ENCODE measurements at places on chromosomes 16 and 17.
A peak's percentile ranks its signal among the peaks of the same experiment; 100 is the strongest.

GRCh38 chr16:50778284-50779163 lies 36.6 kb downstream of the CYLD start:
- no peak for DNase-seq
- no peak overlapping the region for H3K4me3 ChIP-seq
- peaks cover 17% of the 10 kb centered on the region for H3K36me3 ChIP-seq
- H3K27me3 ChIP-seq, result no peaks in the 10 kb centered on the region
- H3K4me1 ChIP-seq, result no peaks in the 10 kb centered on the region

DNA sequence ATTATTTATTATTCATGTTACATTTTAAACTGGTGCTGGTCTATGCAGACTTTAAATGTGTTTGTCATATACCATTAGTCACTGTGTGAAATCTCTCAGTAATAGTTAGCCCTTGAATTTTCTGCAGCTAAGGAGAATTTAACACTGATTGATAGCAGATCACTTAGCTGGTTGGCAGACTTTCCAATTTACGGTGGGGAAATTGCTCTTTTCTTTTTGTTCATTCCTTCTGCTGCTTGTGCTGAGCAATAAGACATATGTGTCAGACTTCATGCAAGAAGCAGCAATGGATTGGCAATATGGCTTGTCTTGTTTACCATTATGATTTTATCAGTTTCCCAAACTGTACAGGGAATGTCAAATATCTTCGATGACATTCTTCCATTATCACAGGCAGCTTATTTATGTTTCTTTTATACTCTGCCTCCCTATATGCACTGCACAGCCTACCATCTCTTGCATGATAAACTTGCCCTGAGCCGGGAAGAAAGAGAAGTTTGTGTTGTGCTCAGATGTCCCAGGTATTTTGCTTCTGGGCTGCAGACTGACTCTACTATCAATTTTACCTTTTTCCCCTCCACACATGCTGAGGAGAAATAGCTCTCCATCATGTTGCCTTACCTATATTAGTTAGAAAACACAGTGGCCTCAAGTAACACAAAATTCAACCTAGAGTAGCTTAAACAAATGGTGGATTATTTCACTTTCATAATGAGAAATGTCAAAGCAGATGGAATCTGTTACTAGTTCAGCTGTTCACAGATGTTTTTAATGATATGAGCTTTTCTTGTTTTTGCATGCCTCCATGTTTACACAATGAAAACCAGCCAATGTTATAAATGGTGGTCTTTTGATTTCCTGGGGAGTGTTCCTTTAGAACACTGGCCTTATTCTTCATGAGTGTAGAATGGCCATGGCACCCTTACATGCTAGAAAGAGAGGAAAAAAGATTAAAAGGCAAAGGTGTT lies 968.1 kb upstream of the GOT2 start:
- no peak overlapping the region for H3K4me3 ChIP-seq
- no peak overlapping the region for H3K27ac ChIP-seq
- peaks cover 9% of the 10 kb centered on the region for H3K4me1 ChIP-seq
- H3K36me3 ChIP-seq, result no peaks in the 10 kb centered on the region
- H3K27me3 ChIP-seq, result no peaks in the 10 kb centered on the region
- DNase-seq, result no peak

GRCh38 chr17:78416791-78417530 lies 38.5 kb downstream of the PGS1 start:
- no peaks in the 10 kb centered on the region for H3K4me1 ChIP-seq
- no peaks in the 10 kb centered on the region for H3K27me3 ChIP-seq
- H3K27ac ChIP-seq, result no peak overlapping the region
- H3K36me3 ChIP-seq, result peaks cover 79% of the 10 kb centered on the region
- H3K4me3 ChIP-seq, result no peak overlapping the region
- no peak for DNase-seq

DNA sequence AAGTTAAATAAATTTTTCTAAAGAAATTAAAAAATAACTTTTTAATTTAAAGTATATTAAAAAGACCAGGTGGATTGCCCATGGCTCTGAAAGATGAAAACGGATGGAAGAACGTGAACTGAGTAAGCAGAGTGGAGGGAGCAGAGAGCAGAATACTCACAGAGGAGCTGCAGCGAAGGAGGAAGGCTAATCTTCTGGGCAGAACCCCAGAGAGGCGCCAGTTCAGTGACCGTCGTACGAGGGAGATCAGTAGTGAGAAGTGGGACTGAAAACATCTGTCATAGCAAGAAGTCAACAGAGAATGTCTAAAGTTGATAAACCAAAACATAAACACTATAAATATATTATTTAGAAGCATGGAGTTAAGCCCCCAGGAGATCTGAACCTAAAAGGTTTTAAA lies 34.9 kb downstream of the UBE2G1 start:
- peak overlapping the region; percentile 21 for H3K27ac ChIP-seq
- no peak for DNase-seq
- peaks cover 17% of the 10 kb centered on the region for H3K36me3 ChIP-seq
- H3K4me1 ChIP-seq, result peaks cover 66% of the 10 kb centered on the region
- no peak overlapping the region for H3K4me3 ChIP-seq

Measured in RWPE2 (cell line).